ENCODE measurements at places on chromosomes 6 and 20.

DNA sequence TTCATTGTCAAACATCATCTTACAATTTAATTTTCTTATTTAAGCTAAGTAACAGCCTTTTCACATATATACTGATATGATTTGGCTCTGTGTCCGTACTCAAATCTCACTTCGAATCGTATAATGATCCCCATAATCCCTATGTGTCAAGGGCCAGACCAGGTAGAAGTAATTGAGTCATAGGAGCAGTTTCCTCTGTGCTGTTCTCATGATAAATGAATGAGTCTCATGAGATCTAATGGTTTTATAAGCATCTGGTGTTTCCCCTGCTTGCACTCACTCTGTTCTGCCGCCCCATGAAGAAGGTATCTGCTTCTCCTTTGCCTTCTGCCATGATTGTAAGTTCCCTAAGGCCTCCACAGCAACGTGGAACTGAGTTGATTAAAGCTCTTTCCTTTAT is 25.1 kb upstream of the CMTR1 start:
- DNase-seq = no peak

- no peak for DNase-seq
Observed at GRCh38 chr20:33667245-33667675, 517 bp downstream of the ACTL10 start.

GRCh38 chr20:805713-806112 is 27.8 kb upstream of the FAM110A start:
- peak; percentile 34 for DNase-seq

GRCh38 chr20:46089167-46089416 is 670 bp downstream of the NCOA5 start:
- DNase-seq = no peak

GRCh38 chr20:48076247-48076646 is 291.0 kb upstream of the SULF2 start:
- DNase-seq = no peak

Data from SW 1271 (cell line).